CD8-positive, alpha-beta memory T cell (primary cell): ENCODE measurements at places on chromosomes 7 and 10. TPM values are rescaled to one million over a fixed set of nuclear protein-coding genes. Genes with fewer than 3 reads are reported as not detected.
A peak's percentile ranks its signal among the peaks of the same experiment; 100 is the strongest.

DNA sequence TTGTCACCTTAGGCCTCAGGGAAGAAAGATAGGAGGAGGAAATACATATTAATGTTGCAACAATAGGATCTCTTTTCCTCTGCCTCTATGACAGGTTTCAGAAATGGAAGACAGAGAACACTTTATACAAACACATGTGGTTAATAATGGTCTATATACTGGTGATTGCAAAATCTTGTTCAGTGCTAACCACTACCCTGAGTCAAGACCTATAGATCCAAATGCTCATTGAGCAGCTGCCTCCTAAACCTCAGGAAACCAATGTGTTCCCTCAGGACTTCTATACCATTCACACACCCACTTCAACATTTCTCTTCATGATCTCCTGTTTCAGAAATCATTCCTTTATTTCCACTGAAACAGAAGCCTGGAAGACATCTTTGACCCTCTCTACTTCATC is 32.5 kb upstream of the VWDE start:
- H3K27ac ChIP-seq, result no peak overlapping the region
- H3K36me3 ChIP-seq, result no peaks in the 10 kb centered on the region
- DNase-seq, result no peak
- H3K4me1 ChIP-seq, result no peaks in the 10 kb centered on the region

- no peak overlapping the region for H3K4me3 ChIP-seq
- H3K4me1 ChIP-seq, result no peaks in the 10 kb centered on the region
- DNase-seq, result no peak
These were observed 91.3 kb upstream of the TMEM106B start for GRCh38 chr7:12119620-12120303.

DNA sequence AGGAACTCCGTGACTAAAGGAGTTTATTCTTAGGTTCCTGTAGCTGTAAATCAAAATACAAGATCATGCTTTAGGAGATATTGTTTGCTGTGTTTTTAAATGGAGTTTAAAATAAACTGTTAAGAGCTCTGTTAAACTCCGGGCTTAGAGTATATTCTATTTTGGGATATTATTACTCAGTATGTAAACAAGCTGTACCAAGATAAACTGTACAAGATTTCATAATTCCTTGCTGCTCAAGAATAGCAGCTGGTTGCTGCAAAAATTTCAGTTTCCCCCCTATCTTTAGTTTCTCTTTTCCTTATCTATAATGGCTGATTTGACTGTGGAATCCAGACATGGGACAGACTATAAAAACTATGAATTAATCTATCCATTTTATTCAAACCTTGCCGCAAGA is 215.7 kb downstream of the HTR7 start:
- H3K27me3 ChIP-seq, result no peaks in the 10 kb centered on the region
- no peak for DNase-seq
- H3K4me3 ChIP-seq, result no peak overlapping the region
- no peak overlapping the region for H3K27ac ChIP-seq

DNA sequence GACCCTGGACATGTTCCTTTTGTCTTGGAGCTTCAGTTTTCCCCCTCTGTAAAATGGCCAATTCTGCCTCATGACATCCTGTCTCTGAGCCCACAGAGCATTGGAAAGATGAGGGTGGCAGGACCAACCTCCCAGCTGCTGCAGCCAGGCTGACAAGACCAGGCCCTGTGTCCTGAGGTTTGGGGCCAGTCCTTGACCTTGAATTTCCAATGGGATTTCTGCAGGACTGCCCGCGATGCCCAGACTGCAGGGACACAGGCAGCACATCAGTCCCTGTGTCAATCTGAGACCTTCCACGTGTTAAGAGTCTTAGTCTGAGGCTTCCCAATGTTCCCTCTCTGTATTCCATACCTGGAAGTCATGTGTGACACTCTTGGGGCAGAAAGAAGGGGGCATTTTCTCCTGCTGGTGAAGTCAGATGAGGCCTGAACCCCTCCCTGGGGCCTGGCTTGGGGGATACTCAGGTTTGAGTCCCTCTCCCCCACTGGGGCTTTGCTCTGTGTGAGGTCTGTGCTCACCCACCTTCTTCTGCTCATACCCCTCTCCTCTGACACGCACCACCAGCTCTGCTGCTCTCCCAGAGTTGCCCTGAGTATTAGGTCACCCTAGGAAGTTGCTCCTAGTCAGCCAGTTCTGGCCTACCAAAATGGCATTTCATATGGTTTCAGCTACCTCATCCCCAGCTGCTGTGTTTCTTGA is 79.2 kb downstream of the ADCY1 start:
- H3K4me3 ChIP-seq, result no peak overlapping the region
- H3K27ac ChIP-seq, result no peak overlapping the region
- DNase-seq, result no peak
- no peaks in the 10 kb centered on the region for H3K27me3 ChIP-seq

- no peak overlapping the region for H3K4me3 ChIP-seq
- no peak for DNase-seq
- H3K36me3 ChIP-seq, result no peaks in the 10 kb centered on the region
- H3K27ac ChIP-seq, result no peak overlapping the region
- H3K27me3 ChIP-seq, result no peaks in the 10 kb centered on the region
- H3K4me1 ChIP-seq, result no peaks in the 10 kb centered on the region
These were observed 138.1 kb downstream of the RALA start for GRCh38 chr7:39761449-39761848.

DNA sequence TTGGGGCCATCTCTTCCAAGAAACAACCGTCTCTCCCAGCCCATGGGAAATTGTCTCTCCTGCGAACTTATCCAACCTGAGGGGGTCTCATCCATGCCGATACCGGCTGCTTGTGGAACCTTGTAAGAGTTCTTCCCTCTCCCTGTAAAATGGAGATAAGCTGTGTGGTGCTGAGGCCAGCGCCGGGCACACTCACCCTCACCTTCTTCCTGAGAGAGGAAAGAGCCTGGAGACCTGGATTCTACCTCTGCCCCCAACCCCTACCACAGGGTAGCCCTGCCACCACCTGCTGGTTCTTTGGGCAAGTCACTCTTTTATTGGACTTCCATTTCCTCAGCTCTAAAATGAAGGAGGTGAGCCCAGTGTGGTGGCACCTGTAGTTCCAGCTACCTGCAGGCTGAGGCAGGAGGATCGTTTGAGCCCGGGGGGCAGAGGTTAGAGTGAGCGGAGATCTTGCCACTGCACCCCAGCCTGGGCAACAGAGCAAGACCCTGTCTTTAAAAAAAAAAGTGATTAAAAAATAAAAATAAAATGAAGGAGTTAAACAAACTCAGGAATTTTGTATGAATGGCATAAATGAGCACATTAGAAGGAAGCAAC is 38.4 kb upstream of the PSAP start:
- no peaks in the 10 kb centered on the region for H3K27me3 ChIP-seq
- H3K4me3 ChIP-seq, result peak overlapping the region; percentile 74
- peak overlapping the region; percentile 54 for H3K27ac ChIP-seq

DNA sequence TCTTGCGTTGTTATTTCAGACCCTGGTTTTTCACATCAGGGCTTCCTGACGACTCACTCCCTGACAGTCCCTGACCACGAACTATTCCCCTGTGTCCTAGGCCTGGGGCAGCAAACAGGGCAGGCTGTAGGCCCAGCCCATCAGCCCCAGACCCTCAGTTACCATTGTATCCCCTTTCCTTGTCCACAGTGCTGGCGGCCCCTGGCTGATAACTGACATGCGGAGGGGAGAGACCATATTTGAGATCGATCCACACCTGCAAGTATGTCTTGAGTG is 50.5 kb upstream of the TRIM8 start:
- H3K4me3 ChIP-seq, result no peak overlapping the region
- H3K27ac ChIP-seq, result no peak overlapping the region
- no peak for DNase-seq
- peaks cover 11% of the 10 kb centered on the region for H3K36me3 ChIP-seq
- no peaks in the 10 kb centered on the region for H3K4me1 ChIP-seq
- H3K27me3 ChIP-seq, result no peaks in the 10 kb centered on the region

DNA sequence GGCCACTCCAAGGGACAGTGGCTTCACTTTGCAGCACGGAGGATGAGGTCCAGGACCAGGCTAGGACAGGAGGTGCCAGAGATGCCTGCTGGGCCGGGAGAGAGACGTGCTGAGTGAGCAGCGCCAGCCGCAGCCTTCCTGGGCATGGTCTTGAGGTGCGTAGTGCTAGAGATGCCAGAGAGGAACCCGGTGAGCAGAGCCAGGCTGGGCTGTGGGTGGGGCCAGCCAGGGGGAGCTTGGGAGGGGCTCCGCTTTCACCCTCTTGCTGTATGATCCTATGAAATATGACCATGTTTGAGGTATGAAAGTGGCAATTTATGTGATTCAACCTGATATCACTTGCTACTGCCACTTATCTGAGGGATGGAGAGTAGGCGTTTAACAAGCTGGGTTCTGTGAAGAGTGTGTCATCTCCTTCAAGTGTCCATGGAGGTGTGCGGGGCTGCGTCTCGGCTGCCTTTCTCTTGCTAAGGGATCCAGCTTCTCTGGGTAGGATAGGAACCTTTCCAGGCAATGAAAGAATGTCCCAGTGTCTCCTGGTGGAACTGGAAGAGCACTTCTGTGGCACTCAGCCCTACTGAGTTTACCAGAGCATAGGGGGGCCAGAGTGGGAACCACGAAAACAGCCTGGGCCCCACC is 518.4 kb upstream of the FOXK1 start:
- H3K27me3 ChIP-seq, result no peaks in the 10 kb centered on the region
- H3K36me3 ChIP-seq, result no peaks in the 10 kb centered on the region
- H3K4me3 ChIP-seq, result no peak overlapping the region
- DNase-seq, result no peak
- no peaks in the 10 kb centered on the region for H3K4me1 ChIP-seq

GRCh38 chr7:54689394-54690049 is 69.5 kb downstream of the SEC61G start:
- no peak for DNase-seq
- no peaks in the 10 kb centered on the region for H3K27me3 ChIP-seq
- no peaks in the 10 kb centered on the region for H3K36me3 ChIP-seq
- no peaks in the 10 kb centered on the region for H3K4me1 ChIP-seq
- H3K4me3 ChIP-seq, result no peak overlapping the region
- no peak overlapping the region for H3K27ac ChIP-seq

GRCh38 chr10:3805201-3805790 is 20.3 kb upstream of the KLF6 start:
- DNase-seq, result peak; percentile 88
- no peaks in the 10 kb centered on the region for H3K27me3 ChIP-seq
- peaks cover 95% of the 10 kb centered on the region for H3K4me1 ChIP-seq
- H3K4me3 ChIP-seq, result peak overlapping the region; percentile 27
- peak overlapping the region; percentile 98 for H3K27ac ChIP-seq

GRCh38 chr7:148410905-148411304 is 179.7 kb upstream of the C7orf33 start:
- no peak for DNase-seq
- H3K27me3 ChIP-seq, result no peaks in the 10 kb centered on the region
- H3K4me3 ChIP-seq, result no peak overlapping the region
- no peaks in the 10 kb centered on the region for H3K36me3 ChIP-seq
- no peak overlapping the region for H3K27ac ChIP-seq

DNA sequence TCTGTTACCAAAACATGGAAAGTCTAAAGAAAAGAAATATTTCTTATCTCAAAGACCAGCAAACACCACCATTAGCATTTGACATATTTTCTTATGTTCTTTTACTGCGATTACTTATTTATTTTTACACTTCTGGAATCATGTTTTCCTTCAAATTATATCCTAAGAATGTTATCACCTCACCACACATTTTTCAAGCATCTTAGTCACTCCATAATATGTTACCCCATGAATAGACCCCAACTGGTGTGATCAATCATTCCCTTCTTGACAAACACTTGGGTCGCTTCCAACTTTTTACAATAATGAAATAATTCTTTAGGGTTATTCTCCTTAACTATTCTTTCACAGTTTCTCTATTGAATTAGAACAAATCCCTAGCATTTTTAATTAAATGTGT is 67.4 kb downstream of the AMPH start:
- H3K4me3 ChIP-seq, result no peak overlapping the region
- no peaks in the 10 kb centered on the region for H3K4me1 ChIP-seq
- DNase-seq, result no peak
- H3K36me3 ChIP-seq, result no peaks in the 10 kb centered on the region
- H3K27ac ChIP-seq, result no peak overlapping the region

DNA sequence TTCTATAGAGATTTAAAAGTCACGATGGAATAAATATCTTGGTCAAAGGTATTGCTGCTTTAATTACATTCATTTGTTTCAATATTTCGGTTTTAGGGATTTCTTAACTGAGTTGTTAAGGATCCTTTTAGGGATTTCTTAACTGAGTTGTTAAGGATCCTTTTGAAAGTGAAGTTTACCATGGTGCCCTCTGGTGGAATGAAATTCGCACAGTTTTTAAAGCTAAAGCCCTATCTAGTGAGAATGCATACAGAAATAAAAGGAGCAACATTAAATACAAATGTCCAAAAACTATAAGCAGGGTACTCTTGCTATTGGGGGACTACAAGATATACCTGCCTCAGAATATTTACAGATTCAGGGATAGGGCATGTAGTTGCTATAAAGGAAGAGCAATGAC is 193.7 kb downstream of the RNLS start:
- no peaks in the 10 kb centered on the region for H3K36me3 ChIP-seq
- no peaks in the 10 kb centered on the region for H3K27me3 ChIP-seq
- DNase-seq, result no peak
- H3K4me3 ChIP-seq, result no peak overlapping the region

- no peak within 1 kb of the TSS for H3K27ac ChIP-seq
- H3K4me3 ChIP-seq, result peak within 1 kb of the TSS; percentile 34
- peaks cover 82% of the 10 kb centered on the region for H3K27me3 ChIP-seq
- no peaks in the 10 kb centered on the region for H3K36me3 ChIP-seq
- H3K4me1 ChIP-seq, result peaks cover 54% of the 10 kb centered on the region
These were observed at the start of gene HOXA11 for GRCh38 chr7:27185013-27185853. TSS of gene HOXA11 (minus strand) at chr7:27185232. CDS start at chr7:27185144, 88 bp downstream.

GRCh38 chr7:7779888-7780287 is 61.5 kb upstream of the RPA3 start:
- H3K4me1 ChIP-seq, result no peaks in the 10 kb centered on the region
- H3K4me3 ChIP-seq, result no peak overlapping the region
- no peaks in the 10 kb centered on the region for H3K27me3 ChIP-seq
- no peak for DNase-seq
- H3K36me3 ChIP-seq, result no peaks in the 10 kb centered on the region
- H3K27ac ChIP-seq, result no peak overlapping the region

GRCh38 chr10:42961796-42962109 is 115.1 kb upstream of the RET start:
- H3K4me3 ChIP-seq, result no peak overlapping the region
- no peaks in the 10 kb centered on the region for H3K4me1 ChIP-seq
- no peaks in the 10 kb centered on the region for H3K36me3 ChIP-seq
- DNase-seq, result no peak
- H3K27me3 ChIP-seq, result no peaks in the 10 kb centered on the region

- no peaks in the 10 kb centered on the region for H3K27me3 ChIP-seq
- no peaks in the 10 kb centered on the region for H3K36me3 ChIP-seq
- no peak overlapping the region for H3K4me3 ChIP-seq
- H3K4me1 ChIP-seq, result no peaks in the 10 kb centered on the region
These were observed 269.3 kb downstream of the BICC1 start for GRCh38 chr10:58781873-58782488.

Gene STEAP1B
- polyA plus RNA-seq, result not detected

Gene LRRTM3
- polyA plus RNA-seq, result not detected

Gene SFTPA1
- polyA plus RNA-seq, result not detected

Gene CPED1
- not detected for polyA plus RNA-seq

Gene UNCX
- polyA plus RNA-seq, result not detected

Gene SORCS1
- not detected for polyA plus RNA-seq

Gene DYDC2
- polyA plus RNA-seq, result not detected

Gene FKBP6
- not detected for polyA plus RNA-seq

Gene TIMM23B
- 15.6 TPM for polyA plus RNA-seq

Gene PRPF18
- polyA plus RNA-seq, result 47.9 TPM

Gene FAM241B
- polyA plus RNA-seq, result 11.8 TPM

Gene NOC3L
- 14.0 TPM for polyA plus RNA-seq

Gene SLC16A9
- not detected for polyA plus RNA-seq

Gene PCDH15
- polyA plus RNA-seq, result not detected

Gene EPHA1
- polyA plus RNA-seq, result 4.6 TPM
